ENCODE measurements at places on chromosomes 4 and X.
A peak's percentile ranks its signal among the peaks of the same experiment; 100 is the strongest.

- no peak for DNase-seq
Observed at GRCh38 chrX:19776753-19777152, 110.6 kb downstream of the SH3KBP1 start.

GRCh38 chr4:67576538-67576937, 18.0 kb downstream of the STAP1 start:
- DNase-seq, result no peak

DNA sequence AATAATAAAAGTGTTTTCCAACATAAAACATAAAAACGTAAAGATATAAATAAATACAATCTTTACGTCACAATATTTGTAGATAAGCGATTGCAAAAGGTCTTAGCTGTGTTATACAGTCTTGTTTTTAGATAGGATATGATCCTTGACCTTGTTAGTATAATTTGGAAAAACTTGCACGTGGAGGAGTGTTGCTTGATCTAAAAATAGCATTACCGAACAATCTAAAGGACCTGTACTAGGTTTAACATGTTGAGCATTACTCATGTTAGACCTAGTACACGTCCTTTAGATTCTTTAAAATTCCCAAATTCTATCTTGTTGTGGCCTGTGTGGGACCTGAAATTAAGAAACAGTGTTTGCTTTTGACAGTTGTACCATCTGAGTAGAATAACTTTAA, 1.6 kb downstream of the METAP1 start:
- DNase-seq, result no peak

DNA sequence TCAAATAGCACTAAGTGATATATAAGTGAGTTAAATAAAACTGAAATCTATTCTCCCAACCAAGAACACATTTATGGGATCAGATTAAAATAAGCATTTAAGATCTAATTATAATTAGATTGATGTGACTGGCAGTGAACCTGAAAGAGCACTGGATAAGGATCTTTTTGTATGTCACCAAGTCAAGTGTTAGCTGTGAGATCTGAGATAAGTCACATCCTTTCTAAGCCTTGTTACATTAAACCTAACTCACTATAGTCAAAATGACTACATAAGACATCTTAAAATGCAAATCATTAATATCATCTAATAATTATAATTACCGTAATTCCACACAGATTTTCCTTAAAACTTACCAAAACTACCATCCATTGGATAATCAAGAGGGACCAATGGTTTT, 1.6 kb downstream of the CCNA2 start:
- no peak for DNase-seq

- DNase-seq, result no peak
Observed at GRCh38 chr4:5158825-5159224, 107.5 kb downstream of the STK32B start.

DNA sequence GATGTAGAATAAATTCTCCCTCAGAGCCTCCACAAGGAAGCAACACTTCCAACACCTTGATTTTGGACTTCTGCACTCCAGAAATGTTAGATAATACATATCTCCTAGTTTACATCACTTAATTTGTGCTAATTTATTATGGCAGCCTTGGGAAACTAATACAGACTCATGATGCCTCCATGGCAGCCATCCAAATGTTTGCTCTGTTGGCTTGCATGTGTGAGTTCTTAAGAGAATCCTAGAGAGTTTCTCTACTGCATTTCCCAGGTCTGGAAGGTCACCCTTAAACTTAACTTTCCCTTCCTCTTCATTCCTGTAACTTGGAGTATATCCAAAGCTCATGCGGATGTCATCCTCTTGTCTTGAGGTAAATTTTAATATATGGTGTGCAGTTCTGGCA, 956.1 kb downstream of the ADGRL3 start:
- no peak for DNase-seq

DNA sequence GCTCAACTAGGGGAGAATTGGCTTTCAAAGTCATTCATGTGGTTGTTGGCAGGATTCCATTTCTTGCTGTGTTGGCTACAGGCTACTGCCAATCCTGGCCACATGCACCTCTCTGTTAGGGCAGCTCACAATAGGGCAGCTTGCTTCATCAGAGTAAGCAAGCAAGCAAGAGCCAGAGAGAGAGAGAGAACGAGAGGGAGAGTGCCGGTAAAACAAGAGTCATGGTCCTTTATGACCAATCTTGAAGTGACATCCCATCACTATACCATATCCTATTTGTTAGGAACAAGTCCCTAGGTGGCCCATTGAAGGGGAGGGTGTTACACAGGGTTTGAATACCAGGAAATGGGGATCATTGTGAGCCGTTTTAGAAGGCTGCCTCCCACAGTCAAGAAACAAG, 33.0 kb upstream of the TLR2 start:
- DNase-seq, result peak; percentile 55

DNA sequence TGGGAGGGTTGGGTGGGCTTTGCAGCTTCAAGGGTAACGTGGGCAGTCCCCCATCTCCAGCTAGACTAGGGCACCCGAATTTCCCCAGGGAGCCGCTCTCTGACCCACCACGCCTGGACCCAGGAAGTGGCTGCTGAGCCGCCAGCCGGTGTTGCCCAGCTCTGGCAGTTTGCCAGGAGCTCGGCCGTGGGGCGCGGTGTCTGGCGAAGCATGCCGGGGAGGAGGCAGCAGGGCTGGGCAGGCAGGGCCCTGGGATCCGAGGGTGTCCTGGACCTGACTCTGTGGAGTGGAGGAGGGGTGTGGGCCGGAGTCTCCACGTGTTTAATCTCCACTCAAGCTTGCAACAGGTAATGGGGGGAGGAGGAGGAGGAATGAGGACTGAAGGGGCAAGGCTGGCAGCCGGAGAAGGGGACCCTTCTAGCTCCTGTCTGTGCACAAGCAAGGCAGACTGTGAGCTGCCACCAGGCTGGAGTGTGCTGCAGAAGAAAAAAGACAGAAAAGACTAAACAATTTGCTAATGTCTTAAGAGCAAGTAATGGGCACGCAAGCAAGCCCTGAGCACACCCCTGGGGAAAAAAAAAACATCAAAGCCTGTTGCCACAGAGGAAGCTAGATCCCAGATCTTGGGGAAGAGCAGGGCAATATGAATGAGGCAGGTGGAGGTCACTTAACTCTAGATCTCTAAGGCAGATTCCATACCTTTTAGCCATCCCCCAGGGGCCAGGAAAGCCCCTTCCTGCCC, 2.4 kb downstream of the LONRF3 start:
- DNase-seq, result peak; percentile 42

- no peak for DNase-seq
Observed at GRCh38 chr4:127045861-127046260, 586.9 kb upstream of the INTU start.

DNA sequence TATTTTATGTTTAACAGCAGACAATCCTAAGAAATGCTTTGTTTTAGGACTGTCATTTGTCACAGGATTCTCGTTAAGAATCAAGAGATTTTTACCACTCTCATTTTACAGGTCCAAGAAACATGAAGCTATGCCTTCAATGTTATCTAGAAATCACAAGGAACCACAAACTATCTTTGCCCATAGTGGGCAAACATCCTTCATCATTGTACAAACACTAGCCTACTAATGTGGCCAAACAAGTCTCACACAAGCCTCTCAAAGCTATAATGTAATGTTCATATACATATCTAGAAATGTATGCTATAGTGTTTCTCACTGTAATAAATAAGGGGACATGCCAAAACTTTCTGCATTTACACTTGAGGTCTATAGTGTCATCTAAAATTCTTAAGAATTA, 26.8 kb downstream of the ZMAT1 start:
- DNase-seq, result no peak

DNA sequence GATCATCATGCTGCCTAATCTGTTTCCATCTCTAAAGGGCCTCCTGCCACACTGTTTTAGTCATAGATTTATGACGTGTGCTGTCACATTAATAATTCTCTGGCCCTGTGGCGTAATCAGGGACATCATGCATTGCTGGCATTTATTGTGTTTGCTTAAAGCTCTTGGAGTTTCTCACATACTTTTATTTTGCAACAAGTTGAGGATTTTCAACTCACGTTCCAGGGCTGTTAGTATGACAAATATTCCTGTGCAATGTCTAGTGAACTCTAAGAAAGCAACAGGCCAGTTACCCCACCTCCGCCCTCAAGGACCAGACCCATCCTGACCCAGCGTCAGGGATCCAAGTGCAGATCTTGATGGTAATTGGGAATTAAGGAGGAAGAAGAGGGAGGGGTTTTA, 7.8 kb upstream of the PIGA start:
- peak; percentile 36 for DNase-seq

GRCh38 chr4:173698557-173699262, 168.7 kb upstream of the HAND2 start:
- no peak for DNase-seq

DNA sequence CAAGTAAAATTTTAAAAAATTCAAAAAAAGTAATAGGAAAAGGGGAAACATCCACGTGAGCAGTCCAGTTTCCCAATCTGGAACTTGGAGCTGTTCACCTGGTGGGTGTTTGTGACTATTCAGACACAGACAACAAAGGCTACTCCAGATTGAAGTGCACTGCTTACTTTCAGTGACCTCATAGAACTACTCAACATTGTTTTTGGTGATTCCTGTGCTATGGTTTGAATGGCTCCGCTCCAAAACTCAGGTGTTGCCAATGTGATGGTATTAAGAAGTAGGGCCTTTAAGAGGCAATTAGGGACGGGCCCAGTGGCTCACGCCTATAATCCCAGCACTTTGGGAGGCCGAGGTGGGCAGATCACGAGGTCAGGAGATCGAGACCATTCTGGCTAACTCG, 22.1 kb downstream of the SH3RF1 start:
- DNase-seq, result no peak

DNA sequence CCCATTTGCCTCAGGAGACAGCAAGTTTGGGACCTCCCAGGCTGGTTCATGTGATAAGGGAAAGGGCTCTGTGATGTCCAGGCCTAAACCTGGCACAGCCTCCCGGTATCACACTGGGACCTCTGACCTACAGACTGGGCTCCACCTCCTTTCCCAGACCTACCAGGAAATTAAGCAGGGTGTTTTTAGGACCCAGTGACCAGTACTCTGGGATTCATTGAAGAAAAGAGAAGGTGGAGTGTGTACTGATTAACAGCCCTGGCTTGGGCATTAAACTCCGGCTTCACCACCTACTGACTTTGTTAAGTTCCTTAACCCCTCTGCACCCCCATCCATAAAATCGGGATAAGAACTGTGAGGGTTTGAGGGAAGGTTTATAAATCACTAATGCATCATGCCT, 28.6 kb downstream of the ASB9 start:
- peak; percentile 51 for DNase-seq

GRCh38 chr4:59583845-59584568, 1616.1 kb upstream of the ADGRL3 start:
- no peak for DNase-seq

DNA sequence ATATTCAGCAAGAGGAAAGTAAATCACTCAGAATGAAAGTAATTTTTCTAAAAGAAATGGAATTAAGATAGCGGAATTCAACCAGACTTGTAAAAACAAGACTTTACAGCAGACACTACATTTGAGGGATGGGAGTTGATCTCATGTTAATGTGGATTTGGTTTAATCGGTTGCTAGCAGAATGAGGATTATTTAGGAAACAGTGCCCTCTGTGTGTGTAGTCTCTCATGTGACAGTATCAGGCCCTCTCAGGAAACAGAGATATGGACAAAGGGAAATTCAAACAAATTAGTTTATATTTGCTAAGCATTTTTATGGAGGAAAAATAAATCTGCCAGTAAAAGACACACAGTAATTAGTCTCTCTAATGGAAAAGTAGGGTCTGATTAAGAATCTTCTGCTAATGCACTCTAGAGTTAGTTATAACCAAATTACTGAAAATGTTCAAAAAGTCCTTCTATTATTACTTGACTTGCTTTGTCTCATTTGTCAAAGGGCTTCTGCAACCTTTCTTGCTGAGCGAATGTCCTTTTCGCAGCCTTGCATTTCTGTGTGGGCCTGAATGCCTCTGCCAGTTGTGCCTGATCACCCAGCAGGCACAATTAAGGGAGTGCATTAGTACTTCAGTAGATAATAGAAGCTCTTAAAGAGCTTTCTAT, 1282.3 kb upstream of the TENM3 start:
- DNase-seq, result peak; percentile 12

GRCh38 chr4:81481151-81481550, 9.4 kb upstream of the RASGEF1B start:
- no peak for DNase-seq

DNA sequence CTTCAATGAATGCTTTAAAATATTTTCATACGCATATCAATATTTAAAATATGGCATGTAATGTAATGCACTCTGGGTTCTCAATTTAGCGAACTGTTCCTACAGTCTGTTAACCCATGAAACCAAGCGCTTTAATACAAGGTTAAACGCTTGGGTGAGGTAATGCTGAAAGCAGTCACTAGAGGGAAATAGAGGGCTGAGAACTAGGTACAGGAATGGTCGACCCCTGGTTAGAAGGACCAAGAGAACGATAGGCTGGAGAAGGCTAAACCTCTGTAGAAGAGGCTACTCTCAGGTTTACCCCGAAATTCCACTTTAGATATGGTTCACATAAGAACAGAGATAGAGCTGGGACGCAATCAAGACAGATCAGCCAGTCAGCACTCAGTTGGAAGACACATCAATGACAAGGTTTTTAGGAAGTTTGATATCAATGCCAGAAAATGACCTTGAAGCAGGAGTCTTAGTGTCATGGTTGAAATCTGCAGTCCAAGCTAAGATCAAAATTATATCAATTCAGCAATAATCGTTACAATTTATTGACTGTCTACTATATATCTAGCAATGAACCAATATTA, 26.9 kb downstream of the ARSJ start:
- peak; percentile 65 for DNase-seq

DNA sequence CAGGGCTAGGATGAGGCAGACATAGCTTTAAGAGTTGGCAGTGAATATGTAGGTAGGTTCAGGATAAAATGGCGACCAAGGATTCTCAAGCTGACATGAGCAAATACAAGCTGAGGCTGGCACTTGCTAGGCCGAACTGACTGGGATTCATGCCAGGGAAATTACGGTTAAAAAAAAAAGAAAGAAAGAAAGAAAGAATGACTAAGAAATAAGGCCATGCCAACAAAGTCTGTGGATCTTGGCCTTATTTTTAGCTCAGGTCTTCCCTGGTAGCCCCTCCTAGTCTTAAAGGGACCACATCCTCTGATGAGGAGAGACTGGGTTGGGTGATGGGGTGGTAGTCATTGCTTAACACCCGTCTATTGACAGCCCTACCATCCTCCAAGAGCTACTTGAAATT, 64.4 kb upstream of the KLHL13 start:
- peak; percentile 91 for DNase-seq

DNA sequence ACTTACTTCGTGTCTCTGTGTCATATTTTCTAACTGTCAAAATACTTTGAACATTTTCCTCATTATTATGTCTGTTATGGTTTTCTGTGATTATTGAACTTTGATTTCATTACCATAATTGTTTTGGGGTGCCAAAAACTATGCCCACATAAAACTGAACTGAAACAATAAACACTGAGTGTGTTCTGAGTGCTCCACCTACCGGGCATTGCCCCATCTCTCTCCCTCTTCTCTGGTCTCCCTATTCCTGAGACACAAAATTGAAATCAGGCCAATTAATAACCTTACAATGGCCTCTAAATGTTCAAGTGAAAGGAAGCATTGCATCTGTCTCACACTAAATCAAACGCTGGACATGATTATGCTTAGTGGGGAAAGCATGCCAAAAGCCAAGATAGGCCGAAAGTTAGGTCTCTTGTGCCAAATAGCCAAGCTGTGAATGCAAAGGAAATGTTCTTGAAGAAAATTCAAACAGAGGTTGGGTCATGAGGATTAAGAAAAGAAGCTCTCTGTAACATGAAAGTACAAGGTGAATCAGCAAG, 972.3 kb downstream of the PCDH7 start:
- DNase-seq, result no peak

- no peak for DNase-seq
Observed at GRCh38 chrX:1072637-1073377, 139.6 kb downstream of the CRLF2 start.
